ENCODE measurements at places on chromosomes 1 and 21. TPM values are rescaled to one million over a fixed set of nuclear protein-coding genes. Genes with fewer than 3 reads are reported as not detected.
A peak's percentile ranks its signal among the peaks of the same experiment; 100 is the strongest.

- DNase-seq = no peak
Observed at GRCh38 chr1:232635778-232636356, 5.9 kb upstream of the SIPA1L2 start.

DNA sequence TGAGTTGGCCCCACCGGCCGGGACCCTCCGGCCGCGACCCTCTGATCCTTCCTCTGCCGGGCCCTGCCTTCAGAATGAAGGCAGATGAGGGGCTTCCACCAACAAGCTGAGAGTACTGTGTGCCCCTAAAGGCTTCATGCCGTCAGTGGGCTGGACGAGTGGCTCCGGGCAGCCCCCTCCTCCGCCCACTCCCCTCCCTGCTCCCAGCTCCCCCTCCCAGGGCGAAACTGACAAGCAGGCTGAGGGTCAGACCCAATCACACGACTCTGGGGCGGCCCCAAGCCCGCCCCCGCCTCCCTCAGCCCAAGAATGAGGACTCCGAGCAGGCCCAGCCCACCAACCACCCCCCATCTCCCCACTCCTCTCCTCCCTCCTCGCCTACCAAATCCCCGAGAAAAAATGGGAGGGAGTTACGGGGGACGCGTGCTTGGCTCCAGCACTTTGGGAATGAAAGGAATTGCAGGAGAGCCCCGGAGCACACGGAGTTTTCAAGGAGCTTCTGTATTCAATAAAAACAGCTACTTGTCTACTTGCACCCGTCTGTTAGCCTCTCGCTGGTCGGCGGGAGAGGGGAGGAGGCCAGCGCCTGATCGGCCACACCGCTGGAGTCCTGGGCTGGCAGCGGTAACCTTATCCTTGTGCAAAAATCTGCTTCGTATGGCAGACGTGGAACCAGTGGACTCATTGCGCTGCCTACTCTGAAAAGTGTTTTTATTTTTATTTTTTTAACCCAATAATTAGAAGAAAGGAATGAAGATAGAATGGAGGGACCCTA is at the start of gene COL11A1:
Gene COL11A1 (minus strand): TSS at position 147 of the 775 bp plus-strand sequence. CDS start 344 bp downstream, outside the sequence.
- peak; percentile 81 for DNase-seq

DNA sequence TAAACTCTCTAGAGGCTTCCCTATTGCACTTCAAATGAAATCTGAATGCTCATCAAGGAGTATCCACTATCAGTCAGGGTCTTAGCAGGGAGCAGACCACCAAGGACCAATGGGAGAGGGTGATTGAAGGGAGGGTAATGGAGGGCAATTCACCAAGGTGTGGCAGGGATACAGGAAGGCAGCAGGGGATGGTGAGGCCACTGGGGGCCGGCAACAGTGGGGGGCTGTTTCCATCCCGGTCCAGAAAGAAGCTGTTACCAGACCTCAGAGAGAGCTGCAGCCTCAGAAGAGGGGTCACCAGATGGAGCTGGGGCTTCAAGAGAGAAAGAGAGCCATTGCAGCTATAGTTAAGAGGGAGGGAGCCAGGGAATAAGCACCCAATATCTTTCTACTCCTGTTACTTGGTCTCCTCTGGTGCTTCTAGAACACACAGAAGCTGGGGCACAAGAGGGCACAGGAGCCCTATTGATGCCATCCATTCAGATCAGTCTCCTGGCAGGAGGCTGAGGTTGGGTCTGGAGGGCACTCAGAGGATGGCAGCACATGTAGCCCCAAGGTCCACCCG is 417.6 kb downstream of the PTPRU start:
- no peak for DNase-seq

DNA sequence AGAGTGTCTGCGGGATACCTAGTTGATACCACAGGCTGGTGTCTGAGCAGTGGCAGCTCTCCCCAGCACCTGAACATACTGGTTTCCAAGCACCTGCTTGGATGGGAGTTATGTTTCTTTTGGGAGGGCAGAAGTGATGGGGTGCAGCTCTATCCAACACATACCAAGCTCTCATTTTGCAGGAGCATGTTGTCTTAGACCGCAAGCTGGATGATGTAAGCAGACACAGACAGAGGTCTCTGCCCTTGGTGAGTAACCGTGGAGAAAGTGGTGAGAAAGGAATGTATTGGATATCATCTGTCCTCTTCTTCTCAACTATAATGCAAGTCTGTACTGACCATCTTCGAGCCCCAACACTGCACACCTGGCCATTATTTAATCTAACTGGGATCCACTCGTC is 37.4 kb downstream of the ZNF496 start:
- no peak for DNase-seq

DNA sequence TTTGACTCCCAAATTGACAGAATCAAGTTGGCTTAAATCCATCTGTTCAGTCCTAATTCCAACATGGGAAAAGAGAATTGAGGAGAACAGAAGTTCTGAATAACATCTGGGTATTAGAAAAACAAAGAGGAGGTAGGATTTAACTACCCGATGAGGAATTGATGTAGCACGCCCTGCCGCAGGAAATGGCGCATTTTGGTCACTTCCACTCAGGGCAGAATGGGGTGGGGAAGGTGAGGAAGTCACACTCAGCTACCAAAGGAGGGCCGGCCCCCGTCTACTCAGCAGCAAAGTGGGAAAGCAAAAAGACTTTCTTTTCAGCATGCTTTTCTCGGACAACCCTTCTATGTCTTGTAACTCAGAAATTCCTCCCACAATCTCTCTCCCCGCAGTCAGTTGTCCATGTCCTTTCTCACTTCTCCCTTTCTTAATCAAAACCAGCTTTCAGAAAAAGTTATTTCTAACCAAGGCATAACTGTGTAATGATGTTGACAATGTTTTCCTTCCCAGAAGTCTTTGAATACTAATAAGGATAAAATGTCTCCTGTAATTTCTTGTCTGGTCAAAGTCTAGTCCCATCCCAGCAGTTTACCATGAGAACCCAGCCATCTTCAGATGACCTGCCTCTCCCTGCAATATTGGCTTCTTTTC is 60.5 kb upstream of the SIPA1L2 start:
- DNase-seq = no peak

The RHCE gene
- 2.6 TPM for polyA plus RNA-seq

The CSF3R gene
- 3.8 TPM for polyA plus RNA-seq

The HMCN1 gene
- 3.9 TPM for polyA plus RNA-seq

The CLDN19 gene
- 0.31 TPM for polyA plus RNA-seq

The TMEM52 gene
- polyA plus RNA-seq = 134 TPM

The C1orf210 gene
- not detected for polyA plus RNA-seq

Measured in hindlimb muscle (tissue), 1 donor.